Stimulated activated CD8-positive, alpha-beta memory T cell treated with anti-CD3 and anti-CD28 coated beads, Interleukin-7, amount 100 ng/mL, for 24 hours (primary cell): ENCODE measurements at places on chromosomes 13 and 19.

DNA sequence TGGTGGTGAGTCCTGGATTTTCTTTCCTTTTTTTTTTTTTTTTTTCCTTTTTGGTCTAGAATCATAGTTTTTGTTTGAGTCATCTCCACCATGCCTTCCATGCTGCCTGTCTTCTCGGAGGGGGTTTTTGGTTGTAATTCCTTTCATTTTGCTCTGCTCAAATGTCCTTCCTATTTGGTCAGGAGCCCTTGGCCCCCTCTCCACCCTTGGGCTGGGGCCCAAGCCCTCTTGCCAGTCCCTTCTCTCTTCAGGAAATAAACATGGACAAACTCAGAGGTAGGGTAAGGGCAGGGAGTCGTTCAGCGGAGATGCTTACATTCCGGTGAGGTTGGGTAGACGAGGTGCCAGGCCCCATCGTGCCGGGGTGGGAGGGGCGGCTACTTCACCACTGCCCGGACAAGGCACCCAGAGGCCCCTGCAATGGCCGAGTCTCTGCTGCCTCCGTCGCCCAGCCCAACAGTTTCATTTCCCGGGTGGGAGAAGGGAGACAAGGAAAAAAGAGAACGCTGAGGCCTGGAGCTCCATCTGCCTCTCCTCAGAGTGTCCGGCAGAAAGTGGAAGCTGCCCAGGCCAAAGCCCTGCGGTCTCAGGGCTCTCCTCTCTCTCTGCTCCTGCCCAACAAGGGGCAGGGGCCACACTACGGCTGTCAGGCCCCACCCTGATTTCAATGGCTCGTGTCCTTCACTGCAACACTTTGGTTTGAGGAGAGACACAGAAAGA, 12.7 kb downstream of the ZNF574 start:
- DNase-seq: no peak

DNA sequence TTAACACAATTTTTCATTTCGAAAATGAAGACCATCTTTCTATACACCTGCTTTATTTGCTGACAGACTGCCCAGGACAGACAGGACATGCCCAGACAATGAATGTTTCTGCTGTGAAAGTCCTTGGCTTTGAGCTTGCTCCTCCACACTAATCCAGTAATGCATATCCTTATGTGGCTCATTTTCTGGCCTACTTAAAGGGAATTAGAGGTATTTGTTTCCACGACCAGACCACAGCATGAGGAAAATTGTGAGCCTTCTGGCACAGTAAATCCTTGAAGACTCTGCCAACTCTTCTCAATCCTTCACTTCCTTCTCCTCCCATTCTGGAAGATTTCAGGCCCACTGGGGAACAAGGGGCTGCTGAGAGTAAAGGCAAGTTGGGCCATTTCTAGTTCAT, 25.7 kb downstream of the CCDC70 start:
- DNase-seq: no peak

GRCh38 chr13:21684576-21684975, 13.7 kb downstream of the FGF9 start:
- DNase-seq: no peak

GRCh38 chr13:65789815-65790214, 1440.3 kb downstream of the PCDH9 start:
- DNase-seq: no peak

- no peak for DNase-seq
Observed at GRCh38 chr19:49805822-49806619, 7.1 kb downstream of the FUZ start.

- DNase-seq: no peak
Observed at GRCh38 chr13:40897053-40897452, 107.6 kb downstream of the SLC25A15 start.

- DNase-seq: no peak
Observed at GRCh38 chr13:89749888-89750287, 1597.6 kb upstream of the MIR17HG start.

DNA sequence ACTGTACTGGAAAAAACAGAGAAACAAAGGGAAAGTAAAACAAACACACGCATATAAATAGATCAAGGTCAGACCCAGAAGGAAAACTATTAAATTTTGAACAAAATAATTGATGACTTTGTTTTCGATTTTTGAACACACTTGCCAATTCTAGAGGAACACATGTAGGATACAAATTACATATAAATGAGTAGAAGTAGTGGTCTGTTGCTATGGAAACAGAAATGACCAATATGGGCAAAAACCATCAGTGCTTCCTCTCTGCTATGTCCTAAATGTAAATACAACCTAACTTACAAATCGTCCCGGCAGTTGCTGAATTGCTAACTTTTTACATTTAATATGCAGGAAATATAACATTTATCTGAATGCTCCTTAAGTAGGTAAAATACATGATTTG, 65.2 kb upstream of the POSTN start:
- no peak for DNase-seq

DNA sequence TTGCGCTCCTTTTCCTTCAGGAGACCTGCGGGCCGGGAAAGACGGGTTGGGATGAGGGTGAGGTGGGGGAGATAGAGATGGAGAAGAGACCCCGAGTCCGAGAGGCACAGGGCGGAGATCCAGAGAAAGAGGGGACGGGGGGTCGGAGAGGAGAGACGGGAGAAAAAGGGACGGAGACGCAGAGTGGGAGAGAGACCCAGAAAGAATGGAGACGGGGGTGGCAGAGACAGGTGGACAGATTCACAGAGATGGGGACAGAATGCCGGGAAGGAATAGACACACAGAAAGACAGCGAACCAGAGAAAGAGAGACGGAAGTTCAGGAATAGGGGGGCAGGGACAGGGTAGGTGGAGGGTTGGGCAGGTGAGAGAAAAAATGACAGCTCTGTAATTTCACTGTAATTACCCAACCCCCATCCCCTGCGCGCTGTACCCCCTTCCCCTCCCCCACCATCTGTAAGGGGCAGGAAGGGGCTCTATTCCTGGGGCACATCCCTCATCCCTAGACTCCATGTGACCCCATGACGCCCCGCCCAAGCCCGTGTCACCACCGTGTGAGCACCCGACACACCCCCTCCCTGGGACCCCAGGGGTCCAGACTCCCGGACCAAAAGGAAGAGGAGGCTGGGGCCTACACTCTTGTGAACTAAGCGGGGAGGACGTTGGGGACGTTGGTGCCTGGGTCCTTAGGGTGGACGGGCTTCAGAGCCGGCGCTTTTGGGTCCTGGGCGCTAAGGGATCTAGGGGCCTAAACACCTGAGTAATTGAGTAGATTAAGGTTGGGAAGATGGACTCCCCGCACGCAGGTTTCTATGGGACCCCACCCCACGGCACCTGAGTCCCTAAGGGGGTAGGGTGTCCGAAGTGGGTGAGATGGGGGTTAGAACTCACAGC, 967 bp downstream of the DBP start:
- no peak for DNase-seq

GRCh38 chr19:30631033-30631370, 258.8 kb downstream of the ZNF536 start:
- DNase-seq: no peak

DNA sequence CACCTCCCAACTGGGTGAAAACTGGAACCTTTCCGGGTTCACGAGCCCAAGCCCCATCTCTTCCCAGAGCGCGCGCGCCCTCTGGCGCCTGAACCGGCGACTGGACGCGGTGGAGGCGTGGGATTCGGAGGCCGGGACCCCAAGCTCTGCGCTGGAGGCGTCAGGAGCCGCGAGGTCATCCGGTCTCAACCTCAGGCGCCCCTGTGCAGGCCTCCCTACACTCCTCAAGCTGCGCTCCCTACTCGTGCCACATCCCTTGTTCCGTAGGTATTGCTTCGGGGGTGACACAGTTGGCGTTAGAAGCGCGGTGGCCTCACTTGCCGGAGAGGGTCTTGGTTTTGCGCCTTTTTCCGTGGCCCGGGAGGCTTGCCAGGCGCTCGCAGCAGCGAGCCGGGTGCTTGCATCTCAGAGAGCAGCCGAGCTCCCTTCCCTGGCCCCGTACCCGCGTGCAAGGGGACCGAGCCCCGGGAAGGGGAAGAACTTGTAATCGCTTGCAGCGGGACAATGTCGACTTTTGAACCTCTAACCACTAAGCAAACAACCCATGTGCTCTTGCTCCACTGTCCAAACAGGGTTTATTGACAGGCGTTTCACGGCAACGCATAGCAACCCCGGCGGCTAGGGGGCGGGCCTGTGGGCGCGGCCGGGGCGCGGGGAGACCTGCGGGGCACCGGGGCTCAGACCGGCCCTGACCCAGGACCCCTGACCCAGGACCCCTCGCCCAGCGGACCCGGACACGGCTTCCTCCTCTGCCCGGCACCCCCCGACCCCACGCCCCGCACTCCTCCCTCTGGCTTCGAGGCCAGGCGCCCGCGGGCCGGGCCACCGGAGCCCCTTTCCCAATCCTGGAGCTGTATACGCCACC, 8.5 kb downstream of the CDX2 start:
- no peak for DNase-seq

DNA sequence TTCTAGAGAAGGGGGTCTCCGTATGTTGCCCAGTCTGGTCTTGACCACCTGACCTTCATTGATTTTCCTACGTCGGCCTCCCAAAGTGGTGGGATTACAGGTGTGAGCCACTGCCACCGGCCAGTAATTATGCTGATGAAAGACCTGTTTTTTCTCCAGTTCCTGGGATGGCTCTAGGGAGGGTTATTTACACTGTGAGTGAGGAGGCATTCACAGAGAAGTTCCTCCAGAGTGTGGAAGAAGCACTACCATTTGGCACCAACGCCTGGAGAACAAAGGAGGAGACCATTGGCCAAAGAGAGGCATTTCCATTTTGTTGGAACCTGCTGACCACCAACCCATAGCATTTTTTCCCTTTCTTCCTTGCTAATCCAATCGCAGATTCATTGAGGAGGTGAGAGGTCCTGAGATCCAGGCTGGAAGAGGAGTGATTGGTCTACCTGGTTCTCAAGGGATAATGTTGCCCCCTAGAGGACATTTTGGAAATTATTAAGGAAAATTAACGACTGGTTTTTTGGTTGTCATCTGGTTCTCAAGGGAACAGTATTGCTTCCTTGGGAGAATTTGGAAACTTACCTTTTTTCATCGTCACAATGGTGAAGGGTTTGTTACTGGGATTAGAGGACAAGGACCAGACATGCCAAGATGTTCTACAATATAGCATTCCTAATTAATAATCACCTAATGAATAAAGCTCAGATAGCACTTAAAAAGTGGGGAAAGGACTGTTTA, 5.5 kb upstream of the SAE1 start:
- no peak for DNase-seq

GRCh38 chr13:113121928-113122471, 599 bp upstream of the F10 start:
- DNase-seq: no peak

DNA sequence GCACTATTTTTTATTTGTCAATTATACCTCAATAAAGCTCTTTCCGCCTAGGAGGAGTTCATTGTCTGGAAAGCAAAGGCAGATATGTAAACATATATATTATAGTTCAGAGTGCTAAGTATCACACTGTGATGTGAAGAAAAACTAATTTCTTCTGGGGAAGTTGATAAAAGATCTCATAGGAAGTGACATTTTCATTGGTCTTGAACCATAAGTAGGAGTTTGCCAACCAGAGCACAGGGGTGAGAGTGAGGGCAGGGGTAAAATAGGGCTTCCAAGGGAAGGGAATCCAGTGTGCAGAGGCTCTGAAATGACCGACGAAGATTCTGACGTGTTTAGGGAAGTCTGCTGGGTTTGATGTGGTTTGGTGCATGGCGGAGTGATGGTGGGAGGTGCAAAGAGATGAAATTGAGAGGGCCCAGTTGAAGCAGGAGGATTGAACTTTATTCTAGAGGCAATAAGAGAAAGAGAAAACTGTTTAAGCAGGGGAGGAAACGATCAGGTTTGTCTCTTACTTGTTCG, 780 bp upstream of the GTF2F2 start:
- DNase-seq: no peak
